Upper lobe of right lung (tissue), 1 donor: ENCODE measurements at places on chromosomes 7 and 10. TPM values are rescaled to one million over a fixed set of nuclear protein-coding genes. Genes with fewer than 3 reads are reported as not detected.

Gene DMBT1
- total RNA-seq: 78.6 TPM

Gene HYAL4
- total RNA-seq: not detected

Gene AKR1D1
- not detected for total RNA-seq

Gene ZNF467
- 35.3 TPM for total RNA-seq

Gene AGAP6
- 15.7 TPM for total RNA-seq

Gene EBLN1
- not detected for total RNA-seq

Gene PSD
- 3.5 TPM for total RNA-seq

Gene MYL10
- not detected for total RNA-seq

Gene PLXNA4
- total RNA-seq: 7.2 TPM

Gene DOCK4
- 100 TPM for total RNA-seq

Gene SPDYE6
- total RNA-seq: not detected

Gene THSD7A
- total RNA-seq: 8.0 TPM

Gene NPSR1
- not detected for total RNA-seq

Gene EPO
- not detected for total RNA-seq

Gene FRAT1
- total RNA-seq: 10.4 TPM

Gene CAV2
- 192 TPM for total RNA-seq

Gene FAM25C
- not detected for total RNA-seq

Gene CLDN4
- total RNA-seq: 103 TPM

Gene AP5Z1
- total RNA-seq: 48.9 TPM

Gene PAPSS2
- total RNA-seq: 210 TPM

Gene SSBP1
- 64.9 TPM for total RNA-seq

Gene SH2D4B
- total RNA-seq: 0.43 TPM
